Stimulated activated CD8-positive, alpha-beta memory T cell treated with anti-CD3 and anti-CD28 coated beads, Interleukin-4, amount 100 ng/mL, for 4 hours (primary cell): ENCODE measurements at places on chromosomes 1 and 21.

DNA sequence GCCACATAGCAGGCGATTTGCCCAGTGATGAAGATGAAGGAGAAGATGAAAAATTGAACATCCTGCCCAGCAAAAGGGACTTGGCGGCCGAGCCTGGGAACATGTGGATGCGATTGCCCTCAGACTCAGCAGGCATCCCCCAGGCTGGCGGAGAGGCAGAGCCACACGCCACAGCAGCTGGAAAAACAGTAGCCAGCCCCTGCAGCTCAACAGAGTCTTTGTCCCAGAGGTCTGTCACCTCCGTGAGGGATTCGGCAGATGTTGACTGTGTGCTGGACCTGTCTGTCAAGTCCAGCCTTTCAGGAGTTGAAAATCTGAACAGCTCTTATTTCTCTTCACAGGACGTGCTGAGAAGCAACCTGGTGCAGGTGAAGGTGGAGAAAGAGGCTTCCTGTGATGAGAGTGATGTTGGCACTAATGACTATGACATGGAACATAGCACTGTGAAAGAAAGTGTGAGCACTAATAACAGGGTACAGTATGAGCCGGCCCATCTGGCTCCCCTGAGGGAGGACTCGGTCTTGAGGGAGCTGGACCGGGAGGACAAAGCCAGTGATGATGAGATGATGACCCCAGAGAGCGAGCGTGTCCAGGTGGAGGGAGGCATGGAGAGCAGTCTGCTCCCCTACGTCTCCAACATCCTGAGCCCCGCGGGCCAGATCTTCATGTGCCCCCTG is 3.3 kb downstream of the ZBTB18 start:
- DNase-seq: no peak

GRCh38 chr1:84619383-84620102 is 45.3 kb upstream of the CTBS start:
- DNase-seq: peak; percentile 27

DNA sequence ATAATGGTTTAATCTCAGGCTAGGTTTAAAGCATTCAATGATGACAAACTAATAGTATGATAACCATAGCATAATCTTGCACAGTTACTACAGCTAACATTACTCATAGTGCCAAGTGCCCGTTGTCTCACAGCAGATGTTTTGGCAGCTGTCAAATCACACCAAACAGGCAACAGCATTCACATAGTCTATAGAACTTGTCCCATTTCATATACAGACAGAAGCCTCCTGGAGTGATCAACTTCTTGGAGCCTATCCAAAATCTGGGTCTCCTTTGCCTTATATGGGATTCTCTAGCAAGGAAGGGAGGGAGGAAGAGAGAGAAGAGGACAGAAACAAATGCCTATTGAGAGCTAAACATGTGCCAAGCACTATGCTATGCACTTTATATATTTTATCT is 250.6 kb upstream of the ZP4 start:
- DNase-seq: no peak

DNA sequence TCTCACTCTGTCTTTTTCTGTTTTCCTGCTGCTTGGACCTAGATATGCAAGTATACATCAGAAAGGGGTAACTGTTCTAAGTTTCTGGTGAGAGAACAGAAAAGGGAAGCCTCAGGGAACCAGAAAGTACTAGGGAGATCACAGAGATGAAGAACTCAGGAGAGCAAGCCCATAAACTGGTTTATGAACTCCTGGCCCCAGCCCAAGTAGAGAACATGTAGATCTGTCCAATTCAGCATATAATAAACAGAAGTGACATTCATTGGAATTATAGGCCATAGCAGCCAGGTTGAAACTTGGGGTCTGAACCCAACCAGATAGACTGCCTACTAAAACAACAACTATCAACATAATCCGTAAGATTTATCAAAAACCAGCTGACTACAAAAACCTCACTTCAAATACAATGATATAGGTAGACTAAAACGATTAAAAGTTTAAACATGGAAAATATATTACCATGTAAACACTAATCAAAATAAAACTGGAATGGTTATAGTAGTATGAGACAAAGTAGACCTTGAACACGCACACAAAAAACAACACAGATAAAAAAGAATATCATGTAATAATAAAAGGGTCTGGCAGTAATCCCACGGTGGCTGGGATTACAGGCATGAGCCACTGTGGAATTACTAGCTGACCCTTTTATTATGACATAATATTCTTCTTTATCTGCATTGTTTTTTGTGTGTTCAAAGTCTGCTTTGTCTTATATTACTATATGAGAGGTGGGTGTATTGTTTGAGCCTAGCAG is 65.0 kb downstream of the ZSWIM5 start:
- no peak for DNase-seq

DNA sequence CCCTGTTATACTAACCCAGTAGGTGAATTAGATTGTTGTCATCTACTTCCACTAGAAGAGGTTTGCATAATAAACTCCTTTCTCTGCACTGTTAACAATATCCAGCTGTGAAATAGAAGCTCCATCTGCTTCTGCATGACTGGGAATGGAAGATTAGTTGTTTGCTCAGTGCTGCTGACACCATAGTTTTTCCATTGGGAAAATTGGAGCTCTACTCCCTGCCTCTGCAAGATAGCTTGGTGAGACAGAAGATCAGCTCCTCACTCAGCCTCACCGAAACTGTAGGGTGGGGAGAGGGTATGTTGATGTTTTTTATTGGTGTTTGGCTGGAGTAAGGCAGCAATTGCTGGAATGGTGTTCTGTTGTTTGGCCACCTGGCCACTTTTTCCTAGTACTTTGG is 331.6 kb upstream of the ADAMTS5 start:
- no peak for DNase-seq

DNA sequence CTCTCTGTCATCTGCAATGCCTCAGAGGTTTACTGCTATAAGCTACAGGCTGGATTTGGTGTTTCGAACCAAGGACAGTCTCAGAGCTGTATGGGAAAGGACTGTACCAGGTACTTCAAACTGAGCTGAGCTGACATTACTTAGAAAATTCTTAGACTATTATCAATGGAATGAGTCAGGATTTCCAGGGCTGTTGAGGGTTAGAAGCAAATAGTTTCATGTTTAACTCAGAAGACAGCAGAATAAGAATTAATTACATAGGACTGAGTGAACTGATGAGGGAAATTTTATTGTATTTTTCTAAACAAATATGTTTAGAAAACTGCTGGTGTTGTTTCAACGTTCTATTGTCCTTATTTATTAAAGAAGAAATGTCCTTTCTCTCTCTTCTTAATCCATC is 74.3 kb upstream of the CAPZB start:
- no peak for DNase-seq

- DNase-seq: no peak
Observed at GRCh38 chr1:151915061-151915686, 5.9 kb upstream of the THEM4 start.

DNA sequence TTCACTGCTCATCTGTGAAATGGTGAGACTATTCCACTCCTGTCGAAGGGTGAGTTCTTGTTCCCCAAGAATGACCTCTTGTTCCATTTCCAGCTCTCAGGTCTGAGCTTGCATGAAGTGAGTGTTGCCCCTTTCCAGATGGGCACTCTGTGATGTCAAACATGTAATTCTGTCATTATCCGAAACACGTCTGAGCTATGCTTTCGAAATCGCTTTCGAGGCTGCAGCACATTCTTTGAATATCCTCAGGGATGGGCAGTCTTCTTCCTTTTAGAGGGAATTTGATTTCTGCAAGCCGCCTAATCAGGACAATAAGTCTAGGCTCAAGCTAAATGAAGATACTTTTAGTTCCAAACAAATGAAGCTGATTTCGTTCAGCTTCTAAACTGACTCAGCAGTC is 15.1 kb downstream of the NFASC start:
- no peak for DNase-seq

DNA sequence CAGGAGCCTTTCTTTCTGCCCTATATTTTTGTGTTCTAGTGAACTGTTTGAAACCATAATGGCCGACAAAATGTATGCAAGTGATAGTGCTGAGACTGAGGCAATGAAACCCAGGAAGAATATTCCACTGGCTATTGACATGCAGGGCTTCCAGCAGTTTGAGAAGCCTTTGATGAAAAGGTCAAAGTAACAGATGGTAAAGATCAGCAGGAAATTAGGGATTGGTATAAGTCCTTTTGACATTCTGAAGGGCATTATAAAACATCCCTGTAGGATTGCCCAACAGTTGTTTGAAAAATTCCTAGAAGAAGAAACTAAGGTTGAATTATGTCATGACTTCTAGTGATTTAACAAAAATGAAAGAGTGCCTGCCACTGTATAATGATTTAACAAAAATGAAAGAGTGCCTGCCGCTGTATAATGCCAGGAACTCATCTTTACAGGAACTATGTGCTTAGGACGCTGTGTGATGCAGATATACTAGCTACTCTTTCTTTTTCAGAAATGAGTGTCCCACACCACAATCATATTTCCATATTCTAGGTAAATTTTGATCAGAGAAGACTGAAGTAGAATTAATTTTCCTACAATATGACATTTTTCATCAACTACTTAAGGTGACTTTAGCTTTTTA is 283.9 kb upstream of the ST6GALNAC5 start:
- DNase-seq: no peak

DNA sequence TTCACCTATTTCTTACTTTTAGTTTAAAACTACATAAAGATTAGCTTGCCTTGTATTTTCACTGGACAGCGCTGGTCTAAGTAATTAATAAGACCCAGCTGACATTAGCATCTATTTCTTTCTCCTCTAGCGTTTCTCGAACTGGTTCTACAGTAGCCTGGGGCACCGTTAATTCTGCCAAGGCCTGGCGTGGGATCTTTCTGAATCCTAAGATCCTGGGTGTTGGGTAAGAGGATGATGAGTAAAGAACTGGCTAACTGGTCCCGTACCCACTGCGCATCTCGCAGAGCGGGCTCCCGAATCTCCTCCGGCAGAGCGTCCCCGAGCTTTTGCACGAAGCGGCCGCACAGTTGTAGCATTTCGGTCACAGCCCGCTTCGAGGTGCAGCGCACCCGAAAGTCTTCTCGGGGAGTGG is 309 bp downstream of the NSL1 start:
- no peak for DNase-seq

GRCh38 chr1:193569983-193570269 is 383.5 kb upstream of the B3GALT2 start:
- no peak for DNase-seq
